ENCODE measurements at places on chromosomes 13 and 19.

GRCh38 chr13:85659493-85659892 is 139.7 kb downstream of the SLITRK6 start:
- DNase-seq, result no peak

GRCh38 chr19:17282488-17283125 is 906 bp downstream of the ANKLE1 start:
- DNase-seq, result peak; percentile 78

DNA sequence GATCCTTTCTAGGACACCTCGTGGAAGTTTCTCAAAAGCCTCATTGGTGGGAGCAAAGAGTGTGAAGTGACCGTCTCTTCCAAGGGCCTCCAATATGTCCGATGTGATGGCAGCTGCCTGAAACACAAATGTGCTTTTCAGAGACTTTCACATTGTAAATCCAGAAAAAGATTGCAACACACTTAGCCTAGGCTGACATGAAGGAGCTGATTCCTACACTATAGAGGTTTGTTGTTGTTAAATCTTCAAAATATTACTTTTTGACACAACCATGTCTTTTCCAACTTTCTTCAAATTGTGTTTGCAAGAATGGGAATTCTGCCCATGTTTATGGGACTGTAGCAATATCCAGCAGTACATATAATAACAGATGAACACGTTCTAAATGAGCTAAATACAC is 12.4 kb downstream of the POSTN start:
- no peak for DNase-seq

DNA sequence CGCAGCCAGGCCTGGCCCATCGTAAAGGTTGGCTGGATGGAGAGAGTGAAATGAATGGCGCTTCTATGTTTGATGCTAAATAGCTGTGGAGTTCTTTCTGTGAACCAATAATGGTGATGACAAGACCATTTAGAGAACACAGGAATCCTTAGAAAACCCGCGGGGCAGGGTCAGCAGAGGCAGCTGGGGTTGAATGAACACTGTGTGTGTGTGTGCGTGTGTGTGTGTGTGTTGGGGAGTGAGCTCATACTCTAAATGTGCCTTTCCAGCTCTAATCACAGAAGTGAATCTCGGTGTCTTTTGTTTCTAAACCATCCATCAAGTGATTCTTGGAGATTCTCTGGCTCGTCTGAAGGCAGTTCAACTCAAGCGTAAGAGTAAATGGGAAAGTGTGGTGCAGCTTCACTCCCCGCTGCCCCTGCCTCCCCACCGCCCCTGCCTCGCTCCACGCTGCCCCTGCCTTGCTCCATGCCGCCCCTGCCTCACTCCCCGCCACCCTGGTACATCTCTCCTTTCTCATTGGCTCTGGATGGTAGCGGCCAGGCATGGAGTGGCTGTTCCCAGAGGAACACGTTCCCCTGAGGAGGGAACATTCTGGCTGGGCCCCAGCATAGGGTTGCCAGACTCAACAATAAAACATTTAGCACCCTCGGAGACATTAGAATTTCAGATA is 21.2 kb downstream of the TMPRSS9 start:
- DNase-seq, result no peak

GRCh38 chr19:45955905-45956608 is 17.6 kb downstream of the NOVA2 start:
- DNase-seq, result no peak

DNA sequence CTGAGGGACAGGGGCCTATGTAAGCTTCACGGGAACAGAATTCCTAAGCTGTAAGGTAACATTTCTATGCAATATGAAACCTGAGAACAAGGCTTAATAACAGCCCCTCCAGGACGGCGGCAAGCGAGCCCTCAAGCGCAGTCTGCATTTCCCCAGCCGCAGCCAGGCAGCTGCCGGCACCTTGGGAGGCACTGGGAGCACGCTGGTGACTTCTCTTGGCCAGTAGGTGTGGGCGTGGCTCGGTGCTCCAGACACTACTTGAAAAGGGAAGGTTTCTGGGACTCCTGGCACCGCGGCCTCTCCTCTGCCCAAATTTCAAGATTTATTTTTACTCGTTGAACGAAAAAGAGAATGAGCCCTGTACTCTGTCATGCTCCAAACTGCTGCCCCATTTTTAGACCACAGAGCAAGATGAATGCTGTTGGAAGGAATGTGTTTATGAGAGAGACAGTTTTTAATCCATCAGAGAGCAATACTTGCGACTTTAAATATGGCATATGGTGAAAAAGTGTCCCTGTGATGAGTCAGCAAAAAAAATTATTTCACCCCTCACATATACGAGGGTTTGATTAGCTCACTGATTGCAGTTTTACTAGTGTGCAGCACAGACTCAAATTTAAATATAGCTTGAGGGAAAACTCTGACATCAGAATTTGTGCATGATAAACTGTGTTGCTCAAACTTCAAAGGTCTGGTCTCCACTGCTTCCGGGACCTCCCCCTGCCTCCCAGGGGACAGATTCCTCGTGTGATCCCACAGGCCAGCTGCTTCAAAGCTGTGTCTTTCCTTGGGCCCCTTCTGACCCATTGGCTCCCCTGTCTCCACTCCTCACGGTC is 81.2 kb downstream of the COL4A2 start:
- no peak for DNase-seq

GRCh38 chr13:26992951-26993719 is 178.5 kb downstream of the USP12 start:
- no peak for DNase-seq

GRCh38 chr13:79531542-79532254 is 50.7 kb downstream of the NDFIP2 start:
- DNase-seq, result no peak

- DNase-seq, result no peak
These were observed 9.1 kb upstream of the ZNF160 start for GRCh38 chr19:53112286-53112685.

DNA sequence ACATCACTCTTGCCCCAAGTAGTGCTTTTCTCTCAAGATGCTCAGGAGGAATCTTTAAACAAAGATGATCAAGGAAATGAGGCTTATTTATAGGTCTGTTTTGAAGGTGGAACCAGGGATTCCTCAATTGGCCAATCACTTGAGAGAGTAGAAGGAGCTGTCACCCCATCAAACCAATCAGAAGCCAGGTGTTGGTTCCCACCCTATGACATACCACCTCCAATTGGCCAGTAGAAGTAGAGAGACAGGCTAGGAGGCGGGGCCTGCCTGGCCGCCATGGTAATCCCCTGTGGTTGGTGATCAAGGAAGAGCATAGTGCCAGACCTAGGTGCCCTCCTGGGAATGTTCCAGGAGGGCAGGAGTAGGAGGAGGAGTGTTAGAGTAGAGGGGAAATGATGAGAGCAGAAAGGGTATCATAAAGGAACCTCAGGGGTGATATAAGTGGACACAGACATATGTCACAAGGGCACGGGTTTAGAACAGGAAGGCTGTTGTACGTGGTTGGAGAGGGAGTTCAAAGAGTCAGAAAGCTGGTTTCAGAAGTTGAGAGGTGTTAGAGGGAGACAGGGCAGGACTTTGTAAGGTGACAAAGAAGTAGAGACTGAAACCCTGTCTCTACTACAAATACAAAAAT is 10.5 kb downstream of the PMIS2 start:
- DNase-seq, result peak; percentile 20

DNA sequence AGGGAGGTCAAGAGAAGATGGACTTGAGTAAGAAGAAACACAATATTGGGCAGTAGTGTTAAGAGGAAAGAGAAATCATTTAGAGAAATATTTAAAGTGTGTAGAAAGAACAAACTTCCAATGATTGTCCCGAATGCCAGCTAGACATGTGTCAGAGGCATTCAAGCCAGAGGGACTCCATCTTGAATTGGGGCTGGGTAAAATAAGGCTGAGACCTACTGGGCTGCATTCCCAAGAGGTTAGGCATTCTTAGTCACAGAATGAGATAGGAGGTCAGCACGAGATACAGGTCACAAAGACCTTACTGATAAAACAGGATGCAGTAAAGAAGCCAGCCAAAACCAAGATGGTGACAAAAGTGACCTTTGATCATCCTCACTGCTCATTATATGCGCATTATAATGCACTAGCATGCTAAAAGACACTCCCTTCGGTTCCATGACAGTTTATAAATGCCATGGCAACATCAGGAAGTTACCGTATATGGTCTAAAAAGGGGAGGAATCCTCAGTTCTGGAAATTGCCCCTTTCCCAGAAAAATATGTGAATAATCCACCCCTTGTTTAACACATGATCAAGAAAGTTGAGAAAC is 127.0 kb upstream of the IPO5 start:
- no peak for DNase-seq

- no peak for DNase-seq
These were observed 191.5 kb downstream of the TEX29 start for GRCh38 chr13:111511805-111512504.

- DNase-seq, result no peak
These were observed 27.1 kb downstream of the DGKH start for GRCh38 chr13:42075517-42075916.

DNA sequence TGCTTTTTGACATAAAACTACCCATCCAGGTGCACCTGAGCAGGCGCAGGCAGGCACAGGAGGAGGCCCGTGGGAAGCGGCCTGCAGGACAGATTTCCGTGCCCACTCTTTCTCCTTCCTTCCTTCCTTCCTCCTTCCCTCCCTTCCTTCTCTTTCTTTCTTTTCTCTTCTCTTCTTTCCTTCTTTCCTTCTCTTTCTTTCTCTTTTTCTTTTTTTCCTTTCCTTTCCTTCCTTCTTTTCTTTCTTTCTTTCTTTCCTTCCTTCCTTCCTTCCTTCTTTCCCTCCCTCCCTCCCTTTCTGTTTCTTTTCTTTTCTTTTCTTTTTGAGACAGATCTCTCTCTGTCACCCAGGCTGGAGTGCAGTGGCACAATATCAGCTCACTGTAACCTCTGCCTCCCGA is 21.2 kb upstream of the TMEM255B start:
- DNase-seq, result no peak

GRCh38 chr19:57800696-57801095 is 14.0 kb downstream of the ZNF552 start:
- no peak for DNase-seq

DNA sequence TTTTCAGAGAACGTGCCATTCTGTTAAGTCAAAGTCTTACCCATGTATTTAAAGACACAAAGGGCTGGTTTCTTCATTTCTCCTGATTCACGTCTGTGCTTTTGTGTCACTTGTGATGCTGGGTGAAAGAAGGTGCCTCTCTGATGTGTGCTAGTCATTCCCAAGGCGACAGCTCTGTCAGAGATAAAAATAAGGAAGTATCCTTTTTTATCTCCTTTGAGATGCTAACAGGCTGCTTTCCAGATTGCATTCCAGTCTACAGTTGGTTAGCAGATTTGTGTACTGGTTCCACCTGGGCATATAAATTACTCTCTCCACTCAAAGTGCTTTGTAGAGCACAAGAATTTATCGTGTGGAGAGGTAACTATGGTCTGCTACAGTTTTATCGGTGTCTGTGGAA is 33.5 kb upstream of the DCT start:
- DNase-seq, result no peak

- DNase-seq, result no peak
These were observed 1.4 kb upstream of the USF2 start for GRCh38 chr19:35267353-35267817.

- no peak for DNase-seq
These were observed at the start of gene PMIS2 for GRCh38 chr19:35585848-35586247. PMIS2 (plus strand) TSS chr19:35586173; CDS start chr19:35586260, 87 bp downstream.

- peak; percentile 56 for DNase-seq
These were observed 53.4 kb downstream of the PDS5B start for GRCh38 chr13:32639502-32640105.

GRCh38 chr13:52850396-52851136 is 2.1 kb upstream of the PCDH8 start:
- DNase-seq, result peak; percentile 92

GRCh38 chr19:53365899-53366493 is 491 bp downstream of the ZNF525 start:
- DNase-seq, result no peak

DNA sequence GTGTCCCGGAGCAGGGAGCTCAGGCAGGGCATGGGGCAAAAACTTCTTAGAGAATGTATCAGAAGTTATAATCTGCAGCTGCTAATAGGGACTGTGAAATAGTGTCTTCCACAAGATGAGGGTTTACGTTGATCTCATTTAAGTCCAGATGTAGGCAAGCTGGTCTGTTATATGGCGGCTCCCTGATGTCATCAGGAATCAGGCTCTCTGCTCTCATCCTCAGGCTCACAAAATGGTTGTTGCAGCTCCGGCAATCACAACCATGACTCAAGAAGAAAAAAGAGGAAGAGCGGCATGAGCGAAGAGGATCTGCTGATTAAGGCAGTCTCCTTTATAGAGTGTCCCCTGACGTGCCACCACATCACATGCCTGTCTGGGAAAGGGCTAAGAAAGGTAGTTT is 191.3 kb downstream of the KLF5 start:
- DNase-seq, result no peak

DNA sequence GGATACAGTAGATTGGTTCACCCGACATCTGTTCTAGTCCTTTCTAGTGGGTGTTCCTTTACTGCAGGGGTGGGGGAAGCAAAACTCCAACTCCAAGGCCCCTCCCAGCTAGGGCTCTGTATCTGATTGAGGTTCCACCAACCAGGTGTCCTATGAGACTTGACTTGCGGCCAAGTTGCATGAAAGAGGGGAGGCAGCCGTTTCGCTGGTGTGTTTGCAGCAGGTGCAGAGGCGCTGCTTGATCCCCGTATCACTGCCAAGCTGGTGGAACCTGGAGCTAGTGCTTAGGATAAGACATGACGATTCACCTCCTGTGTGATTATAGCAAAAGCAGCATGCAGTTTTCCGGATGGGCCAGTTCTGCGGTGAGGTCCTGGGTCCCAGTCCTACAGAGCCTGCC is 338.2 kb downstream of the UQCRFS1 start:
- DNase-seq, result no peak

DNA sequence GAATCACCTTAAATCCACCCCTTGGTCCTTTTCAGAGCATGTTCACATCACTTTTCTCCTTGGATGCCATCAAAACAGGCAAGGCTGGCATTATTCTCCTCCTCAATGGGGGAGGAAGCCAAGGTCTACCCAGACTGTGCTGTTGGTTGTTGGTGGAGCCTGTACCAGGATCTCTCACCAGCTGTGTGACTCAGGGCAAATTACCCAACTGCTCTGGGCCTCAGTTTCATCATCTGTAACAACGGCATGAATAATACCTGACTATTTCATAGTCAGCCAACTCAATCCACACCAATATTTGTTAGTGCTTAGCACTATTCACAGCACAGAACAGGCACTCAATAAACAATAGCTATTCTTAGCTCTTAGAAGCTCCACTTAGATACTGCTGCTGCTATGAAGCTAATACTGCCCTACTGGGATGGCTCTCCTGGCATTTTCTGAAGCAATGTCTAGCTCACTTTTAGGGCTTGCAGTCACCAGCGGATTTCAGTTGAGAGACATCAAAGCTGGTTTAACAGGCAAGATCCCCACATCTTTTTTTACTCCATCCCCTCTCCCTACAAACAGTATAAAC is 116.9 kb downstream of the CCNA1 start:
- no peak for DNase-seq

DNA sequence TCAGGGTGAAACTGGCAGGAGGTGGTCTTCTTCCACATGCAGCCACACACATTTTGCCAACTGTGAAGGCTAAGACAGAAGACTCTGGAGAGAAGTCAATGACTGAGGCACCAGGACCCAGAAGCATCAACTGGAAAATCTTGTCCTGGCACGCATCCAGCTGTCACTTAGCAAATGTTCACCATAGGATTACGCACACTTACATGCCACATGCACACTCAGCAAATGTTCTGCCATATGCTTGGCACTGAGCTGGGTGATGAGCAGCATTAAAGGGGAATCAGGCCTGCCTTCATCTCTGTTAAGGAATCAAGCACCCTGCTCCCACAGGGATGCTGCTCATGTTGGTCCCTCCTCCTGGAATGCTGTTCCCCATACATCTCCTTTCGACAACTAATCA is 5.1 kb downstream of the ZNF599 start:
- no peak for DNase-seq
